ENCODE measurements at places on chromosomes 3 and 15. TPM values are rescaled to one million over a fixed set of nuclear protein-coding genes. Genes with fewer than 3 reads are reported as not detected.

The GOLGA8S gene
- total RNA-seq: not detected

The FHIT gene
- total RNA-seq: not detected

The FAM131A gene
- 24.6 TPM for total RNA-seq

The FOXL2NB gene
- 1.4 TPM for total RNA-seq

The RLBP1 gene
- not detected for total RNA-seq

The PHLDB2 gene
- 63.7 TPM for total RNA-seq

The SERINC4 gene
- total RNA-seq: not detected

The RPUSD2 gene
- 9.4 TPM for total RNA-seq

The SLC22A14 gene
- not detected for total RNA-seq

The DYNLT2B gene
- 31.0 TPM for total RNA-seq

The UROC1 gene
- total RNA-seq: not detected

The RASGRP1 gene
- total RNA-seq: 0.52 TPM

The CSPG5 gene
- 1.1 TPM for total RNA-seq

The TGM4 gene
- total RNA-seq: not detected

The ZNF385D gene
- 1.5 TPM for total RNA-seq

The PGBD4 gene
- 0.74 TPM for total RNA-seq

The OSBPL10 gene
- 13.9 TPM for total RNA-seq

The FSTL1 gene
- 1,312 TPM for total RNA-seq

The HHATL gene
- not detected for total RNA-seq

The ISLR gene
- total RNA-seq: not detected

The TTLL13 gene
- total RNA-seq: not detected

The SLCO2A1 gene
- total RNA-seq: 0.47 TPM

The LTK gene
- not detected for total RNA-seq

The GOLGA8G gene
- total RNA-seq: 0.12 TPM

The PRR20G gene
- total RNA-seq: not detected

The HRG gene
- not detected for total RNA-seq

The TMCO5A gene
- not detected for total RNA-seq
